ENCODE measurements at places on chromosomes 12 and 14. TPM values are rescaled to one million over a fixed set of nuclear protein-coding genes. Genes with fewer than 3 reads are reported as not detected.

GRCh38 chr12:55845785-55846496 lies 3.2 kb upstream of the MMP19 start:
- DNase-seq = peak; percentile 56

Gene PIWIL1
- not detected for total RNA-seq

DNA sequence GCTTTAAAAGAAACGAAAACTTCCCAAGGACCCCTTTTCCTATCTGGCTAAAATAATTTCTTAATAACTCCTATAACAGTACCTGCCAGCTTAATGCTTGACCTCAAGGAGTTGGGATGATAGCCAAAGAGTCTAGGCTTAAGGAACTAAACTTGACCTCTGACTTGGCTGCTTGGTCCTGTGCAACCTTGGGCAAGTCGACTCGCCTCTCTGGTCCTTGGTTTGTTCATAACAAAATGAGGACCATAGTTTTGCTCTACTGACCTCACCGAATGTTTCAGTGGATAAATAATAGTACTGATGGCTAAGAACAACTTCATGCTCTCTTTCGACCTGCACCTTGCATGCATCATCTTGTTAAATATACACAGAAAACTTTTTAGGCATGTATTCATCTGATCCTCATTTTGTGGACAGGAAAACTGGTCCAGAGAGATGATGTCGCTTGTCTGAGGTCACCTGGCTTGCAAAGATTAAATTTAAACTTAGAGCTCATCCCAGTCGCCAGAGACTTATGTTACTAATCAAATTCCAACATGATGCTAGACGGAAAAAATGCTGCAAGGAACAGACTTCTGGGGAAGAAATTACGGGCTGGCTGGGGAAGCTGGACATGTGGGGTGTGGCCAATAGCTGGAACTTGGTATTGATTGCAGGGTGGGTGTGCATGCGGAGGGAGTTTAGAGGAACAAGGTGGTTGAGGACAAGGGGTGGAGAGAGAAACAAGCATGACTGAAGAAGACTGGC lies 38.0 kb upstream of the WSCD2 start:
- no peak for DNase-seq

Gene MYF6
- 0.69 TPM for total RNA-seq

Gene OAS1
- total RNA-seq = 24.8 TPM
